ENCODE measurements at places on chromosomes 5 and 9.

DNA sequence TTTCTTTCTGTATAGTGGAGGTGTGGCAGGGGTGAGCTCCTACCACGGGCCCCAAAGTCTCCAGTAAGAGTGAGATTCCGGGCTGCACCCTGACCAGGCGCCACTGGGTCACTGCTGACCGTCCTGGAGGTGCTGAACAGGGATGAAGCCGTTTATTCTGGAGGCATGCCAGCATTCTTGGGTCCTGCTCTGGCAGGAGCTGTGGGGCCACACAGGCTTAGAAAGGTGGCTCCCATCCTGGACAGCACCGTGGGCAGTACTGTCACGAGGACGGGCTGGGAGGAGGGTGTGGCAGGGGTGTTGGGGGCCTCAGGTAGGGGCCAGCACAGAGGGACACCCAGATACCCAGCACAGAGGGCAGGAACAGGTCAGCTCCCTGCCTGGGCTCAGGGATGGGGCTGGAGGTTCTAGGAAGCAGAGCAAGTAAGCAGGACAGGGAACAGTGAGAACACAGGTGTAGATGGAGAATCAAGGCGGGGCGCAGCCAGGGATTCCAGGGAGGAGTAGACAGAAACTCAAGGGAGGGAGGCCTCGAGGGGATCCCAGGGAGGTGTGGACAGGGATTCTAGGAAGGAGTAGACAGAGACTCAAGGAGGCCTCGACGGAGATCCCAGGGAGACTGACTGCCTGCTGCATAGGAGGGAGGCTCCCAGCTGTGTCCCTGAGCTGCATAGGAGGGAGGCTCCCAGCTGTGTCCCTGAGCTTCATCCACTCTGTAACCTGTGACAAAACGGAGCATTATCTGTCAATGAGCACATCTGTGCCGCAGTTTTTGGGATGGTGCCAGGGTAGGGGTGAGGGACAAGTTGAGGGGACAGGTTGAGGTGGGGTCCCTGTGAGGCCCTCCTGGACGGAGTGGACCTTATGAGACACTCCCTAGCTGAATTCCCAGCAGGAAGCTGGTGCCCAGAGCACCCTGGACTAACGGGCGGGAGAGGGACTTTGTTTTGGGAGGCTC is 1.1 kb upstream of the PLEKHG4B start:
- DNase-seq, result no peak

DNA sequence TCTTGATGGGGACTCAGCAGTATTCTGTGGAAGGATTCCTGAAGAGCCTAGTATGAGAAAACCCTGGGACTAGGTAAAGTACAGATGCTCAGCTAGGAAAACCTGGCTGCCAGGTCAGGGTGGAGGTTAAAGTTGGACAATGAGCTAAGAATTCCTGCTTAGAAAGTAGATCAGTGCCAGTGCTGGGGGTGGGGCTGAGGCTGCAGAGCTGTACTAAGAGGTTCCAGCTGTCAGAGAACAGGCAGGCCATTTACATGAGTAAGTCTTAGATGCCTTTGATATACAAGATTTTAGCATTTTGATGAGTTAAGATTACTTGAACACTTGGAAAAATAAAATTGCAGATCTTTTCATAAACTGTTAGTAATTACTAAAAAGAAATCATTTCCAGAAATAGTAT is 332.3 kb upstream of the NUDT12 start:
- DNase-seq, result no peak

GRCh38 chr9:136339173-136339957 is 12.0 kb downstream of the GPSM1 start:
- peak; percentile 51 for DNase-seq

DNA sequence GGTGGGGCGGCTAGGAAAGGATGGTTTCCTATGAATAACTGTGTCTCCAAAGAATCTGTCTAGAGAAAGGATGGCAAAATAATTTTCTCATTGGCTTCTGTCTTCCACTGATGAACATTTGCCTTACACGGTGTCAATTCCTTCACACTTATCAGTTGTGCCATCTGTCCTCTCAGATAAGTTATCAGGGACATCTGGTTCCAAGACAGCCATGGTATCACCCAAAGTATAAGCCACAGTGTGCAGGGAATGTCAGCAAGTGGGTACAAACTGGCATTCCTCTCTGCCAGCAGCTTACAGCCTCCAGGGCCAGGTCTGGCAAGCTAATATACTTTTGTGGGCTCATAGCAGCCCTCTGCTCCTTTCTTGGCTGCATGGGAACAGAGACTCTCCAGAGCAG is 1092.0 kb downstream of the EFNA5 start:
- no peak for DNase-seq

DNA sequence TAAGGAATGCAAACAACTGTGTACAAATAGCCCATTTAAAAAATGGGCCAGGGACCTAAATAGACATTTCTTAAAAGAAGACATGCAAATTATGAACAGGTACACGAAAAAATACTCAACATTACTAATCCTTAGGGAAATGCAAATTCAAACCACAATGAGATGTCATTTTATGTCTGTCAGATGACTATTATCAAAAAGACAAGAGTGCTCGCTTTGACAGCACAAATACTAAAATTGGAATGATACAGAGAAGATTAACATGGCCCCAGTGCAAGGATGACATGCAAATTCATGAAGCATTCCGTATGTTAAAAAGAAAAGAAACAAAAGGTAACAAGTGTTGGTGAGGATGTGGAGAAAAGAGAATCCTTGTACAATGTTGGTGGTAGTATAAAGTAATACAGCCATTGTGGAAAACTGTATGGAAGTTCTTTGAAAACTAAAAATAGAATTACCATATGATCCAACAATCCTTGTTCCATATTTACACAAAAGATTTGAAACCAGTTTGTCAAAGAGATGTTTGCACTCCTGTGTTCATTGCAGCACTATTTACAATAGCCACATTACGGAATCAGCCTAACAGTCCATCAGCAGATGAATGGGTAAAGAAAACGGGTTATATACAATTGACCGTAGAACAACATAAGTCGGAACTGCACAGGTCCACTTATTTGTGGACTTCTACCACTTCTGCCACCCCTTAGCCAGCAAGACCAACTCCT is 47.2 kb upstream of the PCAT7 start:
- no peak for DNase-seq

- no peak for DNase-seq
Measured at GRCh38 chr5:91478096-91478495, 95.0 kb upstream of the ARRDC3 start.

- DNase-seq, result no peak
Measured at GRCh38 chr5:81717226-81717625, 33.7 kb downstream of the SSBP2 start.

DNA sequence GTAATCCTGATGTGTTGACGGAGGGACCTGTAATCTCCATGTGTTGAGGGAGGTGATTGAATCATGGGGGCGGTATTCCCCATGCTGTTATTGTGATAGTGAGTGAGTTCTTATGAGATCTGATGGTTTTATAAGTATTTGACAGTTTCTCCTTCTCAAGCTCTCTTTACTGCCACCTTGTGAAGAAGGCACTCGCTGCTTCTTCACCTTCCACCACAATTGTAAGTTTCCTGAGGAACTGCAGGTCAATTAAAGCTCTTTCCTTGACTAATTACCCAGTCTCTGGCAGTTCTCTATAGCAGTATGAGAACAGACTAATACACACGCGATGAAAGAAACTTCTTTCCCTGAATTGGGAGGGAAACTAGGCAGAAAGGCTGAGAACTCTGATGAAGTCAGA is 141.1 kb upstream of the RAD23B start:
- no peak for DNase-seq

DNA sequence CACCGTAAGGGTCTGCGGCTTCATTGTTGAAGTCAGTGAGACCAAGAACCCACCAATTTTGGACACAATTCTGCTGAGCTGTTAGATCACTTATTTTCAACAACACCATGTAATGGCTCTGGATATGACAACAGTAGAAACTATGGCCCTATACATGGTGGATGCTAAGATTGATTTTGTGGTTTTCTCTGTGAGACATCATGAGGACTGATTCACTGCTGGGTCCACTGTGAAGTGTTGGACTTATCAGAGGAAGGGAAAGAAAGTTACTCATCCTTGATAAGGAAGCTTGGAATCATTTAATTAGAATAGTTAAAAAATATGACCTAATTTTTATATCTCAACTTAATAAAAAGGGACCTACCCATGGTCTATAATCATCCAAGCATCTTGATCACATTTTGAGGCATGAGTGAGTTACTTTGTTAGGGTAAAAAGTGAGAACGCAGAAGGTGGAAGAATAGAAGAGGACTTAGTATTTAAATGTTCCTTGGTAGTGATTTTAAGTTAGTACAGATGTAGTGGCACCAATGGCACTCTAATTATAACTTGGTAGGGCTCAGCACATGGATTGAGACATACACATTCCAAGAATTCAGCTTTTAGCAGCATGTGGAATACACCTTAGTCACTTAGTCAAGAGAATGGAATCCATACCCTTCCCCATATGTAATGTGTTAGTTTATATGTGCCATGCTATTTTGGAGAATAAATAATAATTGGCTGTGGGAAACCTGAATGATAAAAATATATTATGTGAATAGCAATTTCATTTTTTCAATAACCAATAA is 123.5 kb upstream of the CD180 start:
- no peak for DNase-seq

- DNase-seq, result no peak
Measured at GRCh38 chr5:9820691-9821449, 190.7 kb upstream of the TAS2R1 start.

DNA sequence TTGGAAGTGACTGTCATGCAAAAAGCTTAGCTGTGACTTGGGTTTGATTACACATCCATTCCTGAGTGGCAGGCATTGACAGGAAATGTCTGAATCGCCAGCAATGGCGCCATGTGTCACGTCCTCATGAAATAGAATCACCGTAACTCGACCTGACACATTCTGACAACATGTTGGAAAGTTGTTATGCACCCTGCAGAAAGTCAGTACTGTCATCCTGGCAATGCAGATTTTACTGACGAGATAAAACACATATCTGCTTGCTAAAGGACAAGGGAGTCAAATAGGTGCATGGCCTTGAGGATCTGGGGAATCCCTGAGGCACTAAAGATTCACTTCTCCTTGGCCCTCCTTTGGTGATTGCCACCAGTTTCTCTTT is 344.2 kb downstream of the SPATA31D1 start:
- no peak for DNase-seq

GRCh38 chr5:56816546-56817081 is 1.3 kb downstream of the MAP3K1 start:
- peak; percentile 68 for DNase-seq

- no peak for DNase-seq
Measured at GRCh38 chr5:95717439-95717838, 13.7 kb upstream of the RHOBTB3 start.

- DNase-seq, result no peak
Measured at GRCh38 chr5:65144136-65144871, 337.4 kb downstream of the ADAMTS6 start.

DNA sequence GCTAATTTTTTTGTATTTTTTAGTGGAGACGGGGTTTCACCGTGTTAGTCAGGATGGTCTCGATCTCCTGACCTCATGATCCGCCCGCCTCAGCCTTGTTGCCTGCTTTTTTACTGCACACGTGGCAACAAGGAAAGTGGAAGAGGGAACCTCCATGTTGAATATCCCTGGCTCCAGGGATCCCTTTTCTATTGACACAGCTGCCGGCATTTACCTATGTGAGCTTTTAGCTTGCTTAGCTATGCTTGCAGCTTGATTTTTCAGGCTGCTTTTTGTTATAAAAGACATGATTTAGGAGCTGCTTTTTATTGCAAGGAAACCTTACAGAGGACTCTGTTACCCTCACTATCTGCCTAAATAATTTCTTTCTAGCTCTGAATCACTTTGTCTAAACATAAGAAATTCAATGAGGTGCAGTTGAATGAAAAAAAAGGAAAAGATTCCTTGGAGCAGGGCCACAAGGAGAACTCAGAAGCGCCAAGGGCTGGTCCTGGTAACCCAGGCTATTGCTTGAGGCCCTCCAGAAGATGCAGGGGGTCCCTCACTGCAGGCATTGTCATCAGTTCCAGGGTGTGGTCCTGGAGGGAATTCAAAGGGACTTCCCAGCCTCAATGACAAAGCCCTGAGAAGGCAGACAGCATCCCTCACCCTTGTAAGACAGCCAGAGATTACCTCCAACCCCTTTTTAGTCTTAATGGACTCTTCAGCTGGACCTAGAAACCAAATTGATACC is 89.9 kb downstream of the SYK start:
- no peak for DNase-seq

DNA sequence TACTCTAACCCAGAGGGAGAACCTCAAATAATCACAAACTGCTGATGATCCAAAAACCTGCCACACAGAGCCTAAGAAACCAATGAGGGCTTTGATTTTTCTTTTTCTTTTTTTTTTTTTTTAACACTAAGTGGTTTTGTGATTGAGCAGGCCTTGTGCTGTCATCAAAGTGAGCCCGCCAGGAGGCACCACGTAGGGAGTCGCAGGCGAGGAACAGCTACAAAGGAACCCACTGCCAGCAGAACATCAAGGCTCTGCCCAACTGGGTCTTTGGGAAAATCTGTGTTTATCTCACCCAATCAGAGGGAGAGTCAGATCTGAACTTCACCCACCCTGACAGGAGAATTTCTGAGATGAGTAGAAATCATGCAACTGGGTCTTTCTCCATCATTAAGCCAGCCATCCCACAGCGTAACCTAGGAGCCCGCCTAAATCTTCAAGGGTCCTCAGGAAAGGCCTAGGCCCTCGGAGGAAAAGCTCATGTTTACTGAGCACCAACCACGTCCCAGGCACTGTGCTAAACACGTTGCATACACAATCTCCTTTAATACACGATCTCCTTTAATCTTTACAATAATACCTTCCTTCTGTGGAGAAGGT is 126.9 kb upstream of the FSTL4 start:
- DNase-seq, result no peak

GRCh38 chr5:31449174-31449573 is 82.7 kb downstream of the DROSHA start:
- DNase-seq, result no peak

- no peak for DNase-seq
Measured at GRCh38 chr5:45093377-45093776, 284.6 kb downstream of the MRPS30 start.

Data from activated CD4-positive, CD25-positive, alpha-beta regulatory T cell treated with anti-CD3 and anti-CD28 coated beads, Interleukin-2, amount 50 U/mL, for 72 hours (primary cell).